Airway epithelial cell (primary cell): ENCODE measurements at places on chromosomes 13 and 19. TPM values are rescaled to one million over a fixed set of nuclear protein-coding genes. Genes with fewer than 3 reads are reported as not detected.

PTH2 gene
- not detected in 2 replicates for total RNA-seq

FREM2 gene
- total RNA-seq = 0.07 TPM in 1 of 2 replicates, not detected in the other

IQCN gene
- total RNA-seq = not detected in 2 replicates

SCN1B gene
- 0.23 and 1.3 TPM in 2 replicates for total RNA-seq

LILRA5 gene
- total RNA-seq = not detected in 2 replicates

OVOL3 gene
- not detected in 2 replicates for total RNA-seq

NXNL1 gene
- not detected in 2 replicates for total RNA-seq

PINLYP gene
- 0.98 and 7.4 TPM in 2 replicates for total RNA-seq

PSG3 gene
- total RNA-seq = not detected in 2 replicates

SIGLEC11 gene
- not detected in 2 replicates for total RNA-seq

FXYD3 gene
- total RNA-seq = 517 and 658 TPM in 2 replicates

EDNRB gene
- total RNA-seq = 0.05 and 0.07 TPM in 2 replicates

TIMM44 gene
- total RNA-seq = 57.5 and 66.4 TPM in 2 replicates

FPR1 gene
- not detected in 2 replicates for total RNA-seq

FAM83E gene
- 2.0 and 6.7 TPM in 2 replicates for total RNA-seq

ANO8 gene
- 6.9 TPM in 2 replicates for total RNA-seq

ZBTB45 gene
- total RNA-seq = 16.3 and 20.7 TPM in 2 replicates
